ENCODE measurements at places on chromosomes 6 and 20.

DNA sequence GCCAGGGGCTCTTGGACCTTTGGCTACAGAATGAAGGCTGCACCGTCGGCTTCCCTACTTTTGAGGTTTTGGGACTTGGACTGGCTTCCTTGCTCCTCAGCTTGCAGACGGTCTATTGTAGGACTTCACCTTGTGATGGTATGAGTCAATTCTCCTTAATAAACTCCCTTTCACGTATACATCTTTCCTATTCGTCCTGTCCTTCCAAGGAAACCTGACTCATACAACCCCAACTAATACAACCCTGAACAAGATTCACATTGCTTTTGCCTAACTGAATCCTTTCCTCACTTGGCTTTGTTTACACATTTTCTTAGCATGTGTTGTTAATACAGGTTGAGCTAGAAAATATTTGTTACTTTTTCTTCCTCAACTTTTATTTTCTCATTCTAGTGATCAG lies 21.9 kb downstream of the TBXT start:
- DNase-seq, result no peak

DNA sequence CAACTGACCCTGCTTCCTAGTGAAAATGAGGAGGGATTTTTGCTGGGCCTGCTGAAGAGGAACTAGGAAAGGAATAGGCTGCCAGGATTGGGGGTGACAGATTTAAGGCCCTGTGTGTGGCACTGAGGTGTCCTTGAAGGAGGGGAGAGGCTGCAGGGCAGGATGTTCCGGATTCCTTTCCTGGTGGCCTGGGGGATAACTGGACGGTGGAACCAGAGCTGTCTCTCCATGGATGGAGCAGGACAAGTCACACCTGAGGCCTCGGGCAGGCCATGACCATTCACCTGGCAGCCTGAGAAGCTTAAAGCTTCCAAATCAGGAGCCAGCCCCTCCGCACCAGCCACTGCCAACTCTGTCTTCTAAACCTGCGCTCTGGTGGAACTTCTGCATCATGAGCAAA lies 56.0 kb upstream of the SLC22A23 start:
- no peak for DNase-seq

- DNase-seq, result no peak
Measured at GRCh38 chr6:134849920-134850447, 99.9 kb downstream of the ALDH8A1 start.

GRCh38 chr6:36625158-36625919 lies 31.2 kb downstream of the SRSF3 start:
- DNase-seq, result no peak

- no peak for DNase-seq
Measured at GRCh38 chr6:104788400-104788799, 71.3 kb downstream of the HACE1 start.

GRCh38 chr20:14569641-14570040 lies 232.2 kb upstream of the FLRT3 start:
- no peak for DNase-seq

DNA sequence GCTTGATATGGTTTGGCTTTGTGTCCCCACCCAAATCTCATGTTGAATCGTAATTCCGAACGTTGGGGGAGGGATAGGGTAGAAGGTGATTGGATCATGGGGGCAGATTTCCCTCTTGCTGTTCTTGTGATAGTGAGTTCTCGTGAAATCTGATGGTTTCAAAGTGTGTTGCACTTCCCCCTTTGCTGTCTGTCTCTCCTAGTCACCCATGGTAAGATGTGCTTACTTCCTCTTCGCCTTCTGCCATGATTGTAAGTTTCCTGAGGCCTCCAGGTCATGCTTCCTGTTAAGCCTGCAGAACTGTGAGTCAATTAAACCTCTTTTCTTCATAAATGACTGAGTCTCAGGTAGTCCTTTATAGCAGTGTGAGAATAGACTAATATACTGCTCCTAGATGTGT lies 19.9 kb downstream of the PFDN4 start:
- DNase-seq, result no peak

- no peak for DNase-seq
Measured at GRCh38 chr6:125197795-125198269, 44.3 kb downstream of the TPD52L1 start.

GRCh38 chr6:112173221-112173804 lies 81.1 kb downstream of the LAMA4 start:
- DNase-seq, result no peak

DNA sequence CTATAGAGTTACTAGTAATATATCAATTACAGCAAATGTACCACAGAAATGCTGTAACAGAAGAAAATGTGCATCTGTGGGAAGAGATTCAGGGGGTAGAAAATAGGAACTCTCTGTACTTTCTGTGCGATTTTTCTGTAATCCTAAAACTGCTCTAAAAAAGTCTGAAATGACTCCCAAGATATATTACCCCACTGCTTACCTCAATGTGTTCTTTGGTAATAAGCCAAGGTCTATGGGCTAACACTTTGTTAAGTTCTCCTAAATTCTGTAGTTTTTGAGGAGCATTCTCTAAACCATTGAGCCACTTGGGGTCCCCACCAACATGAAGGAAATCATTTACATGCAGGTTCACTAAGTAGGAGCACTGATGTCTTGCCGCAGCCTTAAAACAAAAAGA lies 94.4 kb downstream of the SESN1 start:
- DNase-seq, result no peak

DNA sequence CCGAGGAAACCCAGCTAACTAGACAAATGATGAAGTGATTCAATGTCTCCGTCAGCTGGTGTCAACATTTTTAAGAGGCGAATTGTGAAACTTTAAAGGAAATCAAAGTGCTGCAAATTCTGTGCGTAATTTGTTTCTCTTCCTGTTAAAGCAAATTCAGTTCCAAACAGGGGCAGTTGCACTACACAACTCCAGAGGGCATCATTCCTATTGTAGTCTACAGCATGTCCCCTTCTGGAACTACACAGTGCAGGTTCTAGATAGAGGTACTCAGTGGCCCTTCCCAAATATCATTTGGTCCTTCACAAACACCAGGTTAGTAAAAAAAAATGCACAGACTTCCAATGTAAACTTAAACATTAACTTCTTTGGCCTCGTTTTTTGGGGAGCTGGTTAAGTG lies 38.3 kb upstream of the SMLR1 start:
- DNase-seq, result no peak

GRCh38 chr6:139690007-139690406 lies 315.6 kb upstream of the CITED2 start:
- no peak for DNase-seq

GRCh38 chr6:144893680-144894151 lies 608.6 kb downstream of the UTRN start:
- DNase-seq, result no peak

DNA sequence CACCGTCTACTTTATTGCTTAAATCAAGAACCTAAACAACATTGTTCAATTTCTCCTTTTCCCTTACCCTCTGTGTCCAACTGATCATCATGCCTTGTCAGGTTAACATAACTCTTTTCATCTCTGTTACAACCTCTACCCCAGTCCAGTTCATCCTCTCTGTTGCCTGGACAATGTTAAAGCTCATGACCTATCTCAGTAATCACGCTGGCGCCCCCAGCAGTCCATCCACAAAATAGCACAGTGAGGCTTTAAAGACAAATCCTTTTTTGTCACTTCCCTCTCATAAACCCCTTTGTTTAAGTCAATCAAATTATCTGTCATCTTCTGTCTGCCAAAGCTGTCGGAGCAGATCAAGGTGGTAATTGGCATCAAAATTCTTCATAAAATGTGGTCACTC lies 140.1 kb downstream of the QKI start:
- DNase-seq, result no peak

- DNase-seq, result no peak
Measured at GRCh38 chr6:123875784-123876183, 72.1 kb downstream of the NKAIN2 start.

- DNase-seq, result no peak
Measured at GRCh38 chr20:32678948-32679347, 5.2 kb upstream of the C20orf203 start.

GRCh38 chr6:136703331-136703865 lies 88.9 kb downstream of the MAP3K5 start:
- no peak for DNase-seq

- no peak for DNase-seq
Measured at GRCh38 chr6:34491091-34491430, 25.2 kb downstream of the PACSIN1 start.

DNA sequence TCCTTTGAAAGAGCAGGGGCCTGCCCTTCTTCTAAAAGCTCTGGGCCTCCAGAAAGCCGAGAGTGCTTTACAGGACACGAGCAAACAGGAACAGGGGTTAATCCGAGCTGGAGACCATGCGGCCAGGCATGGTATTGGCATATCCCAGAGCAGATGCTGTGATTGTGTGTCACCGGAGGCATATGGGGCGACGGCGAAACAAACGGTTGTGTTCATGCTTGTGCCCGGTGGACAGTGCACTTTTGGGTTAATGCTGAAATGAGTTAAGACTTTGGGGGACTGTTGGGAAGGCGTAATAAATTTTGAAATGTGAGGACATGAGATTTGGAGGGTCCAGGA lies 1088.7 kb upstream of the DEFB115 start:
- DNase-seq, result no peak

- no peak for DNase-seq
Measured at GRCh38 chr6:148678682-148679081, 68.1 kb upstream of the UST start.

DNA sequence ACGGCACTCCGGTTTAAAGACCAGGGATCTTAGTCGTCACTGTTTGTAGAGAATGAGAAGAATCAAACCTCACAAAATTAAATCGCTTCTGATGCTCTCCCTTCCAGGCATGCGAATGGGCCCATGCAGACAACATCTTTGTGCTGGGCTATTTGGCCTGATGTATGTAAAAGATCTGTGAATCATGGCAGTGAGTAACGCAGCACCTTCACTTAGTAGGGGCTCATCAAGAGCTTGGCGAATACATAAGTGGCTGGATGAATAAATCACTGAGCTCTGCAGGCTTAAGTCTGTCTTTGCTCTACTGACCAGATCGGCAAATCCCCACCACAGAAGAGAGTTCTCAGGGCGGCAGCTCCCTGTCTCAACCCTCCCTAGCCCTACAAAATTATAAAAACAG lies 44.8 kb upstream of the AFDN start:
- DNase-seq, result no peak

DNA sequence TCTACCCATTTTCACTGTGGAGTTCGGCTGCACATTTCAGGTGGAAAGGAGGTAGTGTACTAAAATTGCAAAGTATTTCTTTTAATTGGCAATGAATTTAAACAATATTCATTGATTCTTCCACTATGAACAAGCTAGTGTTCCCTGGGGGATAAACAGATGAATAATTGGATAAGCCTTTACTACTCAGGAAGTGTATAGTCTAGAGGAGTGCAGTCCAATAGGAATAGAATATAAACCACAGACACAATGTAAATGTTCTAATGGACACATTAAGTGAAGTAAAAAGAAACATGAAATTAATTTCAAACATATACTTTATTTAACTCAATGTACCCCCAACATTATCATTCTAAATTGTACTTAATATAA lies 28.7 kb downstream of the SGK1 start:
- no peak for DNase-seq
